NCI-H146 (cell line): ENCODE measurements at places on chromosomes 12 and 14.

- no peak for DNase-seq
Observed at GRCh38 chr12:23236811-23237210, 611.8 kb downstream of the ETNK1 start.

DNA sequence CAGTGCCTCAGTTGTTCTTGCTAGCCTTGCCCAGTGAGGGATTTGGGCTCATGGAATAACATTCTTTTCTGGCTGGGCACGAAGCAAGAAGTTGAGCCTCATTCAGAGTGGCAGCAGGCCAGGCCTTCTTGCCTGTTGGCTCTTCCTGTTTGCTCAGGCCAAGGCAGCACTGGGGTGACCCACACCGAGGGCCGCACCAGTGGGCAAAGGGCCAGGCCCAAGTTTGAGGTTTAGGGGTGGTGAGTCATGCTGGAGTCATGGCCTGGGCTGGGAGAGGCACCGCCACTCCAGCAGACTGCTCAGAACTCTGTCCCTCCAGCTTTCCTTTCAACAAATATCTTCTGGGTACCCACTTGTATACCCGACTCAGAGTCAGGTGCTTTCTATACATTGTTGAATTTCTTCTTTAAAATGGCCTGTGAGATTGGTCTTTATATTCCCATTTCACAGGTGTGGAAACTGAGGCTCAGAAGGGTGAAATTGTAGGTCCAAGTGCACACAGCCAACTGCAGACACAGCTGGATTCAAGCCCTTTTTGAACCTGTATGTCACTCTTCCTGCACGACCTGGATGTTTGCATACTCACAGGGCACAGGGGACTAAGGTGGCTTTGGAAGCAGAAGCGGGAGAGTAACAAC is 279.4 kb downstream of the FOXN3 start:
- no peak for DNase-seq

DNA sequence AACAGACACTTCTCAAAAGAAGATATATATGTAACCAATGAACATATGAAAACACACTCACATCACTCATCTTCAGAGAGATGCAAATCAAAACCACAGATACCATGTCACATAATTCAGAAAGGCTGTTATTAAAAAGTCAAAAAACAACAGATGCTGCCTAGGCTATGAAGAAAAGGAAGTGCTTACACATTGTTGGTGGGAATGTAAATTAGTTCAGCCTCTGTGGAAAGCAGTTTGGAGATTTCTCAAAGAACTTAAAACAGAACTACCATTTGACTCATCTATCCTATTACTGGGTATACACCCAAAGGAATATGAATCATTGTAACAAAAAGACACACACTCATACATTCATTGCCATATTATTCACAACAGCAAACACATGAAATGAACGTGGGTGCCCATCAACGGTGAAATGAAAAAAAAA is 35.1 kb downstream of the EIF2S3B start:
- no peak for DNase-seq

GRCh38 chr12:54390668-54391551 is 6.4 kb upstream of the ZNF385A start:
- DNase-seq = peak; percentile 86

DNA sequence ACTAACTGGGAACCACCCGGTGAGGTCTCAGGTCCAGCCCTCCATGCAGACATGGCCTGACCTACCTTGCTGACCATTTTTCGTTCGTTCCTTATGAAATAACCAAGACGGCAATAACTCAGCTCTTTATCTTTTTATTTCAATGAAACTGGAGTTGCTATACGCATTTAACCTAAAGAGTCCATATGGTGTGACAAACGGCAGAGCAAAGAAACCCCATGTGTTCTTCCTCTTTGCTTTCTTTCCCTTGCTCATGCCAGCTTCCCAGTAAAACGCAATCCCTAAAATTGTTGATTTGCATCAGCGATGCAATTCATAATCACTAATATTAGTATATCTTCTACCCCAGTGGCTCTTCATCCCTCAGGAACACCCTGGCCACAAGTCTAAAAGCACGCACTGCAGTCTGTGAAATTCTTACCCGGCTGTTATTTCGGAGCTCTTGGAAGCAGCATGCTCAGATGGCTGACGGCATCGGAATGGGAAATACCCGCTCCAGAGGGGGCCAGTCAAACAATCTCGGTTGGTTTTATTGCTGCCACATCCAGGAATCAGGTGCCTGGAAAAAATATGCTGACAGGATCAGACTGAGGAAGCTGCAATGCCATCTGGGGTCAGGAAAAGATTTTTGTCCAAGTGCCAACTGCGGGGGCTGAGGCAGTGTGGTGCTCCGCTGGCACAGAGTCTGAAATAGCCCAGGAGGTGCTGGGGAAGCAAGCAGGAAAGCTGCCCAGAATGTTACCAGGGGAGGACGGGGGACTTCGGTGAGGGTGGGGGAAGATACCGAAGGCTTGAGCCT is 28.2 kb upstream of the KCNA1 start:
- no peak for DNase-seq

DNA sequence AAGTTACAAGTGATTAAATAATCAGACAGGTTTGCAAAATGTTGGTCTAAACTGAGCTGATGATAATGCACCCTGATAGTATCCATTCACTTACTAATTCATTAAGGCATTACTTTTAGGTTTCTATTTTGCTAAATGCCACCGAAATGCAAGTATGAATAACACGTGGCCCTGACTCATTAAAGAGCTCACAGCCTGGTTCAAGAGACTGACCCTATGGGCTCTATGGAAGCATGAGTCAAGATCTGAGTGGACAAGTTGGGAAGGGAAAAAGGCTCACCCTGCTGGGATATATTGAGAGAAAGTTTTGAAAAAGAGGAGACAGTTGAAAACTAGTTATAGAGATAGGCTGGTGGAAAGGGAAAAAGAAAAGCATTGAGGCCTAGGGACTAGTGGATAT is 14.8 kb upstream of the LRRC9 start:
- no peak for DNase-seq

- DNase-seq = peak; percentile 66
Observed at GRCh38 chr14:100899884-100900771, 3.4 kb downstream of the RTL1 start.

- DNase-seq = no peak
Observed at GRCh38 chr12:94676031-94676641, 25.8 kb upstream of the TMCC3 start.

DNA sequence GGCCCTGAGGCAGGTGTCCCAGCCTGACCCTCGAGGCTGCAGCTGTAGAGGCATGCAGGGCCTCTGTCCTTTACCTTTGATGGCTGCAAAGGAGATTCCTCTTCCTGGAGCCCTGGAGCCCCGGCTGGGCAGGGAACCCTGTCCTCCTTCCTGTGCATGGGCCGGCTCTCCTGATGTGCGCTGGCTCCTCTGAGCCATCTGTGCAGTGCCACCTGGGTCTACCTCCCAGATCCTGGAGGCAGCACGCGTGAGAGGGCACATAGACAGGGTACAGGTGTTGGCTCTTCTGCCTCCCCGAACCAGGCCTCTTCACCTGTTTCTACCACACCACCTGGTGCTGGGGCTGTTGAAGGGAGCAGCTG is 115.1 kb downstream of the BEGAIN start:
- DNase-seq = peak; percentile 93

DNA sequence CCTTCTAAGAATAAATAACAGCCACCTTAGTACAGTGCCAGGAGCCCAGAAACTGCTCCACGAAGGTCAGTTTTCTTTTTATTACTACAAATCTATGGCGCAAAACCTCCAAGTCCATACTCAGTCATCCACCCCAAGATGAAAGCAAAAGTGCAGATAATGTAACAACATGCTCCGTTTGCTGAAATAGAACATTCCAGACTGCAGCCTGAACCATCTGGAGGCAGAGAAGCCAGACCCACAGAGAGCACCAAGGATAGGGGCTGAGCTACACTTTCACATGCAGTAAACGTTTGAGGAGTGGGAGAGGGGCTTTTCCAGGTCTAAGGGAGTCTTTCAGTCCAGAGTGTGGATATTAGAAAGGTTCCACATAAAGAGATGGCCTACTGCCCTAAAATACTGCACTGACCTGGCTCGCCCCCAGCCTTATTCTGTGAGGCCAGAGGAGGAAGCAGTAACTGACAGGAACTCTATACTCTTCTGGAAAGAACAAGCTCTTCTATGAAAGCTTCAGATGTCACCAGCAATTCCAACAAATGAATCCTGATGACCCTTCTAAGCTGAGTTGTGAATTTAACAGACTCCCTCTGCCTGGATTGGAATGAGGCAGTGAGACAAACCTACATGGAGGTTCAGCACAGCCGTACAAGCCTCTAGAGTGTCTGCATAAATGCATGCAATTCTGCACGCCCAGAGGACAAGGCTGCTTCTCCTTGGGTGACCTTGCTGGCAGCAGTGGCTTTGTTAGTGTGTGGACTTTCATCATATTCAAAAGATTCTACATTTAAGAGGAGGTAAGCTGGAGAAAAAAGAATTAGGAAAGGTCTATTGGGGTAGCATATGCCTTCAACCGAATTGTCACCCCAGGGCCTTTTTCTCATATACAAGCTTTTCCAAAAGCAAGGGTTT is 153.9 kb upstream of the EGLN3 start:
- DNase-seq = no peak

GRCh38 chr14:24123424-24124417 is 6.7 kb upstream of the FITM1 start:
- DNase-seq = no peak

DNA sequence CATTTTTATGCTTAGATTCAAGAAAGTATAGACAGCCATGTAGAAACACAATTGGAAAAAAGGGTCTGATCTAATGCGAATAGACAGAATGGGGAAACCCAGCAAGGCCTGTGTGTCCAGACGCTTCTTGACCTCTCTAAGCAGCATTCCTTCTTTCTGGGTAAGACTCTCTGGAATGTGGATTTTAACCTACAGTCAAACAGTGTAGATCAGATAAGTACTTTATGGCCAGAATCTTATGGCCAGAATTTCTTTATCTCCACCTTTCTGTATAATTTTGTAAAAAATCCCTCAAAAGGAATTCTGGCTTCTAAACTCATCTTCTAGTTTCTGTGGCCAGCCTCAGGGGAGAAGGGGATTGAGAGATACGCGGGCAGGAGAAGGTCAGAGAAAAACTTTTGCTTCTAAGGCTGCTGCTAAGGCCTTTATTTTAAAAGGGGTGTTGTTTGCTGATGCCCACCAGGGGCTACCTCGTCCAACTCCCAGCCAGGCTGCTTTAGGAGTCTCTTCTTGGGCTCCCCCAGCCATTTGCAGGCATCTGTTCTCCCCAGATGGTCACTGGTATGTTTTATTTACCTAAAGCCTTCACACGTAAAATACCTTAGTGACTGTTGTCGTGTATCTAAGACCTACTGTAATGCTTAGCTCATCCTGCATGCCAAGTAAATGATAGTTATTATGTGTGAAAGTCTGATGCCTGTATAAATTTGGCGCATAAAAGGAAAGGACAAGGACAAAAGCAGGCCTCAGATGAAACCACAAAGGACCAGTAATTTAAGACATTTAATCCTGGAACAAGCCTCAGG is 68.4 kb downstream of the ANO6 start:
- DNase-seq = peak; percentile 33

DNA sequence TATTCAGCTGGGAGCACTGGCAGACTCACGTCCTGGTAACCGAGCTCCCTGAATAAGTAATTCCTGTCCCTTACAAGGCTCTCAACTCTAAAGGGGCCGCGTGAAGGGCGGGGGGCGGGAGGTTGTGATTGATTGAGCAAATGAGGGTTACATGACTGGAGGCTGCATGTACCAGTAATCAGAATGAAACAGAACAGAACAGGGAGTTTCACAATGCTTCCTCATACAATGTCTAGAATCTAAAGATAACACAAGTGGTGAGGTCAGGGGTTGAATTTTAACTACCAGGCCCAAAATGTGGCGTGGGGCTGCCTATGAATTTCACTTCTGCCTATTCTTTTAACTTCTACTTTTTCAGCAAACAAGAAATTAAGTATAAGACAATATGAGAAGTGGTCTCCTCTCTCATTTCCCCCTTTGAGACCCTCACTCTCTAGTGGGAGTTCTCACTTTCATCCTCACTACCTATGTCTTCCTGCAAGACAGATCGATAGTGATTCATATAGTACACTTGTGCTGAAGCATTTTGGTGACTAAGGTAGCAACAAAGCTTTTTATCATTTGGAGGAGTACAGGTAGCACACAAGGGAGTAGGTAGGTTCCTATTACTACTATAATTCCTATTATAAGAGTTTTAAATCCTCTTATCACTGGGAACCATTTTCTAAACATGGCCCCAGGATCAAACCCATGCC is 239.8 kb downstream of the KTN1 start:
- no peak for DNase-seq

DNA sequence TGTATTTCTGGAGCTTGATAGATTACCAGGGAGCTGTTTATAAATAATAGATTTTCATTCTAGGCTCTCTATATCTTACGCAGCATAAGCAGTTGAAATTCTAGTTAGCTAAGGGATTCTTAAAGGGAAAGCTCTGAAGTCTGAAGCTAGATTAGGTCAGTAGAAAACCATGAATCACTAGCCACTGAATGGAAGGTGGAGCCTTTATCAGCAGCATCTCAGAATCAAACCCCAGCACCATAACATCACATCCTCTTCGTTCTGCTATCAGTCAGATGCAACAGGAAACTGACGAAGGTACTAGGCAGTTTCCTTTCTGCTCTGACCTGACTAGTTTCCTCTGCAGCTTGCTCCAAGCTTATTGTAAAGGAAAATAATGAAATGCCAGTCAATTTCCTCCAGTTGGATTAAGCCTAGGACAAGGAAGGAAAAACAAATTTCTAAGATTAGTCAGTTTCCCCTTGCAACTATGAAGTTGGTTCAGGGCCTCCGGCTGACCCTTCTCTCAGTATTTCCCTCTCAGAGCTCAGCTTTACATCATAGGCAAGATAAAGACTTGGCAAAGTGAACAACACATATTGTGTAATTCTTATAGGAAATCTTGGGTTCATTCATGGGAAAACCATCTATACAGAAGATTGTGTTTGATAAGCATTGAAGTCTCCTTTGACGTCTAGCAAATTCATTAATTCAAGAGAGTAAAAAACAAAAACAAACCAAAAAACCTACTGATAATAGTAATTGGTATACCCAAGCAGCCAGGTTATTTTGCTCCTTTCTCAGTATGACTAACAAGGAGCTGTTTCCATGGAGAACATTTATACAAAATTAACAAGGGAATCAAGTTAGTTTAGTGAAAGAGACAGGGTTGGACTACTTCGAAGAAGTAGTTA is 43.4 kb upstream of the CFAP54 start:
- no peak for DNase-seq

GRCh38 chr12:65155784-65156183 is 13.6 kb upstream of the LEMD3 start:
- no peak for DNase-seq

GRCh38 chr12:21416511-21417121 is 20.8 kb upstream of the PYROXD1 start:
- no peak for DNase-seq

DNA sequence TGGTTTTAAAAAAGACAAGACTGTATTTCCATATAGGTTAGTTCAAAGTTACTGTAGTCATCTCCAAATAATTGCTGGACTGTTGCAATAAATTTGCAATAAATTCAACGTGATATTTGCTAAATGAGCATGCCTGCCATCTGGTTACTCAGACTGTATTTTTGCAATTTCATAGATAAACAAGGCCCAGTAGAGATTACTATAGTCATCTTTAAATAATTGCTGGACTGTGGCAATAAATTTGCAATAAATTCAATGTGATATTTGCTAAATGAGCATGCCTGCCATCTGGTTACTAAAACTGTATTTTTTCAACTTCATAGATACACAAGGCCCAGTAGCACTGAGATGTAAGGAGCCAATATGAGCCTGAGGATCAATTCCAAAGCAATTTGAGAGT is 5.6 kb downstream of the NTN4 start:
- DNase-seq = no peak
